GDM1 (cell line): ENCODE measurements at places on chromosomes 3 and 15.

- no peak for DNase-seq
These were observed 27.9 kb downstream of the CHCHD4 start for GRCh38 chr3:14096742-14097141.

DNA sequence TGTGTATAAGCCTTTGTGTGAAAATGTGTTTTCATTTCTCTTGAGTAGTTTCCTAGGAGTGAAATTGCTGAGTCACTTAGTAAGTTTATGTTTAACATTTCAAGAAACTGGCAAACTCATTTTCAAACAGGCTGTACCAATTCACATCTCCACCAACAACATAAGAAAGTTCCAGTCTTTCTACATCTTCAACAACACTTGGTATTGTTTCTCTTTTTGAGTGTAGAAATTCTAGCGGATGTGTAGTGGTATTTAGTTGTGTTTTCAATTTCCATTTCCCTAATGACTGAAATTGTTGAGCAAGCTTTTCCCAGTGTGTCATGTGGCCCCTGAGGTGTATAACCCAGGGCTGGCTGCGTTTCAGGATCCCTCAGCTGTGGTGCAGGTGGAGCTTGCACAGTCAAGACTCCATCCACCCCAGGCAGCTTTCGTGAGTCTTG is 258.5 kb downstream of the PDCD6IP start:
- DNase-seq = peak; percentile 27

DNA sequence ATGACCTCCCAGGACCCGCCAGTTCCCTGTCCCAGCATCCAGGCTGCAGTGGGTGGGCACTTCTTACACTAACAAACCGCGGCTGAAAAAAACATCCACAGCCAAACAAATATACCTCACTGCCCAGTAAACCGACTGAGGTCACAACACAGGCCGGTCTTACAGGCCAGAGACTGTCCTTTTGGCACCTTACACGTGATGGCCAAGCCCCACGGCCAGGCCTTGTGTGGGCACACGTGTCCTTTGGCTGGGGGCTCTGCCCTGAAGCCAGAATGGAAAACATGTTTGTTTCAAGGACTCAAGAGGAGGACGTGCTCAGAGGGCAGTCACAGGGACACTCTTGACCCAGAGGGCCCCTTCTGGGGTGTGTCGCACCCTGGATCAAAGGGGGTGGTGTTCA is 9.8 kb downstream of the SLC38A3 start:
- no peak for DNase-seq

- no peak for DNase-seq
These were observed 32.6 kb downstream of the PPCDC start for GRCh38 chr15:75056036-75056435.

- DNase-seq = no peak
These were observed 23.3 kb downstream of the FMN1 start for GRCh38 chr15:33171202-33171601.

GRCh38 chr3:128322030-128323022 is 144.4 kb downstream of the DNAJB8 start:
- DNase-seq = peak; percentile 27

GRCh38 chr3:128775906-128776542 is 50.0 kb downstream of the RAB7A start:
- no peak for DNase-seq

DNA sequence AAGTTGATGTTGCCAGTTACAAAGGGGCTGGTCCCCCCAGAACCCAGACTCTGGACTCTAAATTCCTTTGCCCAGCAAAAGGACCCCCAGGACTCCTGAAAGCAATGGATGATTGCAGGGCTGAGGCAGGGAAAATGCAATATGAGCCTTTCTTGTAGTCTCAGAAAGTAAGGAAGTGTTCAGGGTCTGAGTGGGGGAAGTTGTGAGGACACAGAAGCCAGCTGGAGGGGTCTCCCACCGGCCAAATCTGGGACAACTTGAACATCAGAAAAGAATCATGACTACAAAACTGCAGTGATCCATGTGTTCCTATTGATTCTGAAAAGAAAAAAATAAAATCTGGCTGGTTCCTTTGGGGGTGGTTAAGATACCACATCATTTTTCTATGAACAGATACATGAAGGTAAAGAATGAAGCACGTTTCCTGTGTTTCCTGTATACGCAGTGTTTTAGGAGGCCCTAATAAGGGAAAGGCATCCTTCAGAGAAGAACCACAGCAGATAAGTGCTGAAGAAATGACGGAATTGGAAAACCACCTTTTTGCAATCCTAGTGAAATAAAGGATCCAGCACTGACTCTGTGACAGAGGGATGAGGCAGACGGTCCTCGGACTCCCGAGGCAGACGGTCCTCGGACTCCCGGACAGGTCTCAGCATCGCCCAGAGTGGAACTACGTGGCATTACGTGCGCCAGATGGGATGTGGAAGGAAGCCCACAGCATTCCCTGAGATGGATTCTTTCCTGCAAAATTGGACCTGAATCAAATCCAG is 22.2 kb upstream of the GRIP2 start:
- no peak for DNase-seq

- no peak for DNase-seq
These were observed 1.7 kb downstream of the RASL12 start for GRCh38 chr15:65066001-65066634.

DNA sequence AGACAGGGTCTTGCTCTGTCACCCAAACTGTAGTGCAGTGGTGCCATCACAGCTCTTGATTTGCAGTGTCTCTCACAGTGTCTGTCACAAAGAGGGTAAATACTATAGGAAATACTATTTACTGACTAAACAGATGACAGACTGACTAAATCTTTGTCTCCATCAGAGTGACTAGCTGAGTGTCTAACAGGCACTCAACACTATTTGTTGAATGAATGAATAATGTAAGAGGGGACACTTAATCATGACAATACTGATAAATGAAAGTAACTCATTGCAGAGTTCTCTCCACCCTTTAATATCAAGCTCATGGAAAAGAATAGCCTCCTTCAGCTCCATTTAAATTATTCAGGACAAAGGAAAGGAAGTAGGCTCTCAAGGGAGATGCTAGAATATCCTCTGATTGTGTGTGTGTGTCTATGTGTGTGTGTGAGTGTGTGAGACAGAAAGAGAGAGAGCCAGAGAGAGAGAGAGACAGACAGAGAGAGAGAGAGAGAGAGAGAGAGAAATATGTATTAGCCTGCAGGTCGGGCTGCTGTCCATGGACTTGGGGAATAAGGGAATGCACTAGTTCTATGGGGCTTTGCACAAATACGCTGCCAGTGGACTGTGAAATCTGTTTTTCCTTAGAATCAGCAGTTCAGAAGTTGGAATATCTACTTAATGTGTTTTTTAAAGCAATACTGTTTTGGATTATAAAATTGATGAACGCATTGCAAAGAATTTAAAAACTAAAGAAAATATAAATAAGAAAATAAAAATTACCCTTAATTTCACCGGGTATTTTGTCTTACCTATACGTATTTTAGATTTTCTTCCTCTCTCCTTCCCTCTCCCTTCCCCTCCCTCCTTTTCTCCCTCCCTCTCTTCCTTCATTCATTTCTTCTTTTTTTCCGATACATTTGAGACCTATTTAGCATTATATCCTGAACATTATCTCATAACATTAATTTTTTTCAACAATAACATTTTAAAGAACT is 132.9 kb upstream of the LRIG1 start:
- no peak for DNase-seq

DNA sequence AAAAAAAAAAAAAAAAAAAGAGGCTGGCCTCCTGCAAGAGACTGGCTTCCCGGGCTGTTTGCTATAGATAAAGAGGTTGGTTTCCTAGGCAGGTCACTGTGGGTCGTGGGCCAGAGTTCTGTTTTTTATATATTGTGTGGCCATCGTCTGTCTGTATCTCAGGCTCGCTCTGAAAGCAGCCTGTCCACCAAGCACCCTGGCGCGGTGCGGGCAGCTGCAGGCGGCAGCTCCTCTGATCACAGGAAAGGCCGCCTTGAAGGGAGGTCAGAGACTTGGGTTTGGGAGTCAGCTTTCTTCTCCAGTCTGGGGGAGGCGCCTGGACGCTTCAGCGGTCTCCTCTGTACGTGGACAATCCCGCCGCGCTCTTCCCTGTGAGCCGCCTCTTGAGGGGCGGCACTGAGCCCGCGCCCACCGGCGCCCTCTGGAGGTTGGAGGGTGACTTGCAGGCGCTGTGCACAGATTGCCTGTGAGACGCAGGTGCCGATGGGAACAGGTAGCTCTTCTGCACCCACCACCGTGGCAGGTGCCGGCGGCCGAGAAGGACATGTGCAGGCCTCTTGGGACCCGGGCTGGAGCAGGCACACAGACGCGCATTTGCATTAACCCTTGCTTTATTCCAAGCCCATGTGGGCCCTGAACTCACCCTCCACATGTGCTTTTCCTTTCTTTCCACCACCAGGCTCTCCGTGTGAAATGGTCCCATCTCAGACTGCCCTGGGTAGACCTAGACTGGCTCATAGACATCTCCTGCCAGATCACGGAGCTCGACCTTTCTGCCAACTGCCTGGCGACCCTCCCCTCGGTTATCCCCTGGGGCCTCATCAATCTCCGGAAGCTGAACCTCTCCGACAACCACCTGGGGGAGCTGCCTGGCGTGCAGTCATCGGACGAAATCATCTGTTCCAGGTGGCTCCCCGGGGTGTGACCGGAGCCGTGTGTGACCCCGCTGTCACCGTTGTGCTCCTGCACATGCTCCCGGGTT is 89.3 kb downstream of the LRRK1 start:
- DNase-seq = peak; percentile 70

GRCh38 chr15:101359365-101359947 is 64.4 kb upstream of the SNRPA1 start:
- DNase-seq = no peak

- DNase-seq = no peak
These were observed 21.0 kb downstream of the ZDHHC3 start for GRCh38 chr3:44954962-44955361.

DNA sequence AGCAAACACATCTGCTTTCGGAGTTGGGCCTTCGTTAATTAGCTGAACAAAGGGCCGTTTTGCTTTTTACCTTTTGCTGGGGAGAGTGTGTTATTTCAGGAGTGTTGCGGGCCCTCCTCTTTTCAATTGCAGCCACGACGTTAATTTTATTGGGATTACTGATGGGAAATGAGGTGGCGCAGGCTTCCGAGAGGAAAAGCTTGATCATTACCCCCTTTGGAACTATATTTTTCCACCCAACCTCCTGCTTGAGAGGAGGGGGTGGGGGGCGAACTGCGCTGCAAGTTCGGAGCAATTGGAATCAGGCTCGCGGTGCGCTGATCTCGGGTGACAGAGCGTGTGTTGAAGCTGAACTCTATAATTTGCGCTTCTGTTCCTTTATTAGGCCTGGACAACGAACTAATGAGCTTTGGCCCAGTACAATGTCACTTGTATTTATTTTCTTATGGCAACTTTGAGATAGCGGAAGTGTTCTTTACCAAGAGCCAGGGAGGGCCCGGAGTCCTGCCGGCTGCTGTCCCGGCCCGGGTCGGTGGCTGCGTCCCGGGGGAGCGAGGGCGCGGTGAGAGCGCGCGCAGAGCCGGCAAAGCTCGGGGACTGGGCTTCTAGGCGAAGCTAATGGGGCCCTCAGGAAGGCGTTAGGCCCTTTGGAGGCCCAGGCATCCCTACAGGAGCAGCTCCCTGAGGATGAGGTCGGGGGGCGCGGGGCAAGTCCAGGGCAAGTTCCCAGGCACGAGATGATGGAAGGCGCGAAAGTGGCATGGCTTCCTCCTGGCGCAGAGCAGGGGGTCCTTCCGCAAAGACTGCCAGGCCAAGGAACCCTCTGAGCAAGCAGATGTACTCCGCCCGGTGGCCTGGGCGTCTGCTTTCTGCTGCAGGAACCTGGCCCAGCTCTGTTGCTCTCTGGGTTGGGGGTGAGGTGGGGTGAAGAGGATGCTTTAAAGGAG is 12.9 kb downstream of the NR2F2 start:
- no peak for DNase-seq

DNA sequence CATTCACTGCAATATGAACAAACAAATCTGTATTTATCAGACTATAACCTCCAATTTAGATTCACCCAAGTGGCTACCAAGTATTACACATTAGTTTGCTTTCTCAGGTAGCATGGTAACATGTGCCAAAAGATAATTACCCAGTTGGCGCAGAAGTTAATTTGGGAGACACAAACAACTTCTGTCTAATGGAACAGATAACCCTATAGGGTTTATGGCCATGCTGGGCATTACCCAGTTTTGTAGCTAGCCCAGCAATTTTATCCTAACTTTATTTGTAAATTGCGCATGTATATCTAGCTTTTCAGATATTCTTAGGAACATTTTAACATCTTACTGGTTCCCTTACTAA is 780 bp downstream of the RPL22L1 start:
- DNase-seq = no peak

- DNase-seq = no peak
These were observed 79.9 kb upstream of the MITF start for GRCh38 chr3:69659180-69659910.

- no peak for DNase-seq
These were observed 394.8 kb downstream of the FHIT start for GRCh38 chr3:60856257-60857046.

- DNase-seq = no peak
These were observed 576.7 kb downstream of the MFSD1 start for GRCh38 chr3:159378396-159379194.

- DNase-seq = no peak
These were observed 301.9 kb downstream of the RAP2B start for GRCh38 chr3:153463895-153464294.

- no peak for DNase-seq
These were observed 17.2 kb downstream of the MYL3 start for GRCh38 chr3:46845860-46846623.

DNA sequence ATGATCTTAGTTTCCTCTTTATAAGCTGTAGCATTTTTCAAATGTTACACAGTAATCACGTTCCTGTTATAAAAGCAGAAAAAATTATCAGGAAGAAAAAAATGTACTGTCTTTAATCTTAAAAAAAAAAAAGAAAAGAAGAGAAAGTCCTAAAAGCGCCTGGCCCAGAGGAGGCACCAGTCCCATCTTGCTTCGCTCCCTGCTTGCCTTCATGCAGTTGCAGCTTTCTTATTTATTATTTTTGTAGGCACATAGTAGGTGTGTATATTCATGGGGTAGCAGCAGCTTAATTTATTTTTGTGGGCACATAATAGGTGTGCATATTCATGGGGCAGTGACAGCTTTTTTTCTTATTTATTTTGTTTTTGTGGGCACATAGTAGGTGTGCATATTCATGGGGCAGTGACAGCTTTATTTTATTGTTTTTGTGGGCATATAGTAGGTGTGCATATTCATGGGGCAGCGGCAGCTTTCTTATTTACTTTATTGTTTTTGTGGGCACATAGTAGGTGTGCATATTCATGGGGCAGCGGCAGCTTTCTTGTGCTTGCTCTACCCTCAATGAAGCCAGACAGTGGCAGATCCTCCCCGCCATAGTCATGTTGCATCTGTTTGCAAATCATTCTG is 5.5 kb upstream of the EHD4 start:
- DNase-seq = no peak

GRCh38 chr15:66405007-66405406 is 18.3 kb downstream of the MAP2K1 start:
- no peak for DNase-seq

DNA sequence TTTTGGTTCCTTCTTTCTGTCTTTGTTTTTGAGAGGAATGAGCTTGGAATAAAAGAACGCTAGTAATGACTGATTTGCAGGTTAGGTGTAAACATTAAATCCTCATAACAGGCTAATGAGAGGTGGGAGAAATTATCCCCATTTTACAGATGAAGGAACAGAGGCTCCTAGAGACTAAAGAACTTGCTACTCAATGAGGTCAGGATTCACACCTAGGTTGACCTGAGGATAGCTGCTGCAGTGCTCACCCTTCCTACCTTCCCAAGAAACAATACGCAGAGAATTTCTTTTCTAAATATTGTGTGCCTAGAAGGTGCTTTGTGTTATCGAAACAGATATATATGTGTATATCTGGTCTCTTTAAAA is 106.3 kb downstream of the IGF1R start:
- no peak for DNase-seq
